Right lung (tissue), 10 donors: ENCODE measurements at places on chromosomes 12 and 14. TPM values are rescaled to one million over a fixed set of nuclear protein-coding genes. Genes with fewer than 3 reads are reported as not detected.

LRRK2 gene
- polyA plus RNA-seq = 9.4 TPM

AQP5 gene
- 10.9 TPM for polyA plus RNA-seq

GYS2 gene
- polyA plus RNA-seq = 0.14 TPM

PTPRO gene
- 0.91 TPM for polyA plus RNA-seq

NYNRIN gene
- polyA plus RNA-seq = 83.8 TPM

CMKLR1 gene
- 10.1 TPM for polyA plus RNA-seq

ADSS1 gene
- 10.2 TPM for polyA plus RNA-seq

P2RX7 gene
- polyA plus RNA-seq = 1.6 TPM

SLC25A47 gene
- polyA plus RNA-seq = not detected

C3AR1 gene
- polyA plus RNA-seq = 3.9 TPM

PTCSC3 gene
- polyA plus RNA-seq = 4.5 TPM

MFAP5 gene
- 0.43 TPM for polyA plus RNA-seq

LHX5 gene
- polyA plus RNA-seq = not detected

KRT77 gene
- polyA plus RNA-seq = not detected

VWF gene
- 105 TPM for polyA plus RNA-seq

SSTR1 gene
- polyA plus RNA-seq = 4.1 TPM

GRCh38 chr14:50025776-50026175 lies 90.6 kb downstream of the VCPKMT start:
- DNase-seq = no peak

- DNase-seq = no peak
Observed at GRCh38 chr12:25757037-25757665, 201.3 kb upstream of the RASSF8 start.

- DNase-seq = no peak
Observed at GRCh38 chr14:99425272-99425681, 55.4 kb downstream of the SETD3 start.

GRCh38 chr14:24806061-24806678 lies 172.2 kb upstream of the GZMB start:
- DNase-seq = no peak

- DNase-seq = no peak
Observed at GRCh38 chr12:105860561-105861207, 278.1 kb downstream of the NUAK1 start.

- DNase-seq = no peak
Observed at GRCh38 chr14:50001999-50002925, 109.4 kb downstream of the ARF6 start.

GRCh38 chr14:99679996-99680395 lies 4.1 kb upstream of the CYP46A1 start:
- no peak for DNase-seq

GRCh38 chr12:24679126-24679525 lies 269.8 kb downstream of the BCAT1 start:
- DNase-seq = peak; percentile 35

GRCh38 chr14:62691647-62692489 lies 353.4 kb downstream of the KCNH5 start:
- peak; percentile 57 for DNase-seq

DNA sequence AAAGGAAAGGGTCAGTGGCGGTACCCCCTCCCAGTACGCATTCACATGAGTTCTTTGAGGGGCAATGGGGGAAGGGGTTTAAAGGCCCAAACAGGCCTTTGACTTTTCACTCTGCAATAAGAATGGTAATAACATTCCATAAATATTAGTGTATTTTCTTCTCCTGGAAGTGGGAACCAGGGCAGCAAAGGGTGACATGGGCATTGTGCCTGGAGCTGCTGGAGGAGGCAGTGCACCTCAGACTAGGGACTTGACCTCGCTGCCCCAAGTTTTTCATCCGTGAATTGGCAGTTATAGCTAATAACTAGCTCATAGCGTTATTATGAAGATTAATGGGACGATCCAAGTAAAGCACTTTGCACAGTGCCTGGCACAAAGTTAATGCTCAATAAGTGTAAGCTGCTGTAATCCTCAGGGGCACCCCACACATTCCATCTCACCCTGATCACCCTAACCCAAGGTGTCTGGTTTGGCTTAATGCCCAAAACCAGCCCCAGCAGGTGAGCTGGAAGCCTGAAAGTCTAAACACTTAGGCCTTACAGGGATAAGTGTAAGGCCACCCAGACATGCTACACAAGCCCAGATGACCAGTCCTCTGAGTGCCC lies 2.8 kb upstream of the KCNH3 start:
- DNase-seq = no peak

DNA sequence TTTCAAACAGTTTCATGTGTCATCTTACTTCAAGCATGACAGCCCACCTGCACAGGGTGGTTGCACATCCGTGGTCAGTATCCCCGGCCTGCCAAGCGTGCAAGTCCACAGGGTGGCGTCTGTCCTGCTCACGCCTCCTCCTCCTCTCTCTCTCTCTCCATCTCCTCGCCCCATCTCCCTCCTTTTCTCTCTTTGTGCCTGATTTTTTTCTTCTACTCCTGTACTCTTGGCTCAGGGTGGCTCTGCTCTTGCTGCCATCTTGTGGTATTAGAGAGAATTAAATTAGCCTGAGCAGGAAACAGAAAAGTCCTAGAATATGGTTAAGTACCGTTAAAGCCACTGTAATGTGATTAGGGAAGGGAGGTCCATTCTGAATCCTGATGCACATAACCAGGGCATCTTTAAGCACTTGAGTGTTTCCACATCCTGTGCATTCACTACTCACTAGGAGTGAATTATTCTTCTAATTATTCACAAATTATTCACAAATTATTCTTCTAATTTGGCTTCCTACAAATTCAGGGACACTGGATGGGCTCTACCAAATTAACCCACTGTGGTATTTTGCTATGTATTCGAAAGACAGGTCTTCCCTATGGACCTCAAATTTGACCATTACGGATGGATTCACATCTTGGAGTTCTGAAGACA lies 25.5 kb upstream of the DTX1 start:
- peak; percentile 37 for DNase-seq

GRCh38 chr12:69688471-69689427 lies 10.4 kb downstream of the BEST3 start:
- no peak for DNase-seq

- no peak for DNase-seq
Observed at GRCh38 chr12:1844223-1844622, 23.9 kb downstream of the LRTM2 start.

DNA sequence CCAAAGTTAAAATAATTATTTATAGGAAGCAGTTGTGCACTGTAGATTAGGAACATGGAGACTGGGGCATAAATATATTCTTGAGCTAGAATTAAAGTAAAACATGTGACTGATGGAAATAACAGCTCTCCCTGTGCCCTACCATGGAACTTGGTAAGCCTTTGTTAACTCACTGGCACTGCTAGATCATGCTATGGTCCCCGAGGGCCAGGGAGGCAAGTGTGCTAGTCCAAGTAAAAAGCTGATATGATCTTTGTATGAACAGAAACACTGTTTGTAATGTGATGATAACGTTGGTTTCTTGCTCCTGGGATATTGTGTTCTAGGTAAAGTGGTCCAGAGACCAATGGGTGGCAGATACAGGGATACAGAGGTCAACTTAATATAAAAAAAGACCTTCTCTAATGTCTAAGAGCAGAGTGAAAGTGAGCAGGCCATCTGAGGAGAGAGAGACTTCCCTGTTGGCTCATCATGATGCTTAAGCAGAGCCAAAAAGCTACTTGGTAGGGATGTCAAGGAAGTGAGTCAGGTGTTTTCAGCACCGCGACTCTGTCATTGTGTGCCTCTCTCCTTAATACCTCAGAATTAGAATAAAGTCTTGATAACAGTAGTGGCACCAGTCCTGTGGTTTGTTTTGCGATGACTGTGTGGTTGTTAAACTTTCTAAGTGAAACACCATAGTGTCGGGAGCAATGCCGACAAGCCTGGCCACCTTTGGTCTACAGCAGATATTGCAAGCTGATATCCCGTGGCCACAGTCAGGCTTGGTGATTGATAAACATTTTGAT lies 27.6 kb downstream of the BICD1 start:
- DNase-seq = no peak

DNA sequence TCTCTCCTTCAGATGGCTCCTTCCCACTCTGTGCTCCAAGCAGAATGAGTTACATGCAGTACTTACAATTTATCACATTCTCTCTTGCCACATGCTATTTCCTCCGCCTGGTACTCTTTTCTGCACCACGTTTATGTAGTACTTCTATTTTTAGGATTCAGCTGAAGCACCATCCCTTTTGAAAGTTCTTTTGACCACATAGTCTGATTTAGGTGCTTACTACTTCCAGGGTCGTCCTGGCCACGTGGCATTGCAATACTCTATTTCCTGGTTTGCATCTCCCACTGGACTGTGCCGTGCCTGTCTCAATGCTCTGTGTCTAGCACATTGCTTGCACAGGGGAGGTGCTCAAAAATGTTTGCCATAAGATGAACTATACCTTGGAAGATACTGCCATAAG lies 16.3 kb upstream of the TBC1D30 start:
- DNase-seq = no peak

GRCh38 chr12:49669796-49670195 lies 37.4 kb downstream of the FMNL3 start:
- DNase-seq = no peak

DNA sequence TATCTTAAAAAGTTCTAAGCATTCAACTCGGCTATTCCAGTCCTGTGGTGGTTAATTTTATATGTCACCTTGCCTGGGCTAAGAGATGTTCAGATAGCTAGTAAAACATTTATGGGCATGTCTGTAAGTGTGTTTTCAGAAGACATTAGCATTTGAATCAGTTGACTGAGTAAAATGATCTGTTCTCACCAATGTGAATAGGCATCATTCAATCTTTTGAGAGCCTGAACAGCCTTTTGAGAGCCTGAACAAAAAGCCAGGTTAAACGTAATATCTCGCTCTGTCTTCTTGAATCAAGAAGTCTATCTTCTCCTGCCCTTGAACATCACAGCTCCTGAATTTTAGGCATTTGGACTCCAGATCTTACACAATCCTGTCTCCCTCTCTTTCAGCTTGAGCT lies 1266.1 kb downstream of the LRFN5 start:
- DNase-seq = no peak

DNA sequence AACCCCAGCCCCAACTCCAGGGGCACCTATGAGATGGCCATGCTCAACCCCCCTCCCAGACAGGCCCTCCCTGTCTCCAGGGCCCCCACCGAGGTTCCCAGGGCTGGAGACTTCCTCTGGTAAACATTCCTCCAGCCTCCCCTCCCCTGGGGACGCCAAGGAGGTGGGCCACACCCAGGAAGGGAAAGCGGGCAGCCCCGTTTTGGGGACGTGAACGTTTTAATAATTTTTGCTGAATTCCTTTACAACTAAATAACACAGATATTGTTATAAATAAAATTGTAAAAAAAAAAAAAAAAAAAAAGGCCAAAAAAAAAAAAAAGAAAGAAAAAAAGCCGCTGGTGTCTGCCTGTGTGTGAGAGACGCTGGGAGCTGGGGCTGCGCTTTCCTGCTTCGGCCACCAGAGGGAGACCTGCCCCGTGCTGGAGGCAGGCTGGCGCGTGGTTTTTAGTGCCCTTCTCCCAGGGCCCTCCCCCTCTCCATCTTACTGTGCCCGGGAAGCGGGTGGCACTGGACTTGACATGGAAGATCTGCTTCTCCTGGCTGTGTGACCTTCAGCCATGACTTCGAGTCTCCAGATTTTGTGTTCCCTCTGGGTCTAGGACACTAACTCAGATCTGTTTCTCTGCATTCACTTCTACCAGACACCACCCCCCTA lies 3.4 kb upstream of the NXPH4 start:
- peak; percentile 81 for DNase-seq

DNA sequence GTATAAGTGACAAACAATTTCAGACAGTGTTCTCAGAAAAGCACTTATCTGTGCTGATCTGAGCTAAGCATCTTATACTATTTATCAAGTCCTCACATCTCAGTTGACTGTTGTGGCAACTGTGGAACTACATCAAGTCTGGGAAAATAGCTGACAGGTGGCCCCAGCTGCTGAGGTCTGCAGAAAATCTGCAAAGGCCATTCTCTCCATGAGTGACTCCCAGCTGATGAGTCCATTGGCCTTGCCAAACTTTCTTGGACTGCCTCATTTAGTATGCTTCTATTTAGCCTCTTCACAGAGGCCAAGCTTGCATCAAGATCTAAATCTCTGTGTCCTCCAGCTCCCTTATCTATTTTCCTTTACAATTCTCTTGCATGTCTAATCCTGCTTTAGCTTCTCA lies 174.5 kb upstream of the RBM19 start:
- peak; percentile 52 for DNase-seq

DNA sequence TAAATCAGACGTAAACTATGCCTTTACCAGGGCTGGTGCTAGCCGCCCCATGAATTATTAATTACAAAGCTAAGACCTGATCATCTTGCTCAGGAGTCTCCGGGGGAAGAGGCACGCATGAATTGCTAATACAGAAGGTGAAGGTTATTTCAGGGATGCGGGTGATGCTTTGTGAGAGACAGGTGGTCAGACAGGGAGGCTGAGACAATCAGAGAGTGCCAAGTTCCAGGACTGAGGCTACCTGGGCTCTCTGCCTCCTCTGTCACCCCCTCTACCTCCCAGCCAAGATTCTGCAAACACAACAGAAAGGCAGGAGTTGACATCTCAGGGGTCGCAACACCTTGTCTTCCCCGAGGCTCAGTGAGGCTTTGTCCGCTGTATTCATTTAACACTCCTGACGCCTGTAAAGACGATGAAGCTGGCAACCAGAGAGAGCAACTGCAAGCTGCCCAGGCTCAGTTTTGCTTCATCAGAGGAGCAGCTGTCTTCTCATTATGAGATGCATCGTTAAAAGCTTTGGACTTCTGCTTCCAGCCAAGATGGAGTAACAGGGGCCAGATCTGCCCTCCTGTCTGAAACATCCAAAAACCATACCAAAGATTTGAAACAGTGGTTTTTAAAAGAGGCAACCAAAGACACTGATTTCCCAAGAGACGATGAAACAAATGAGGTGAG lies 46.6 kb downstream of the PRIMA1 start:
- no peak for DNase-seq

DNA sequence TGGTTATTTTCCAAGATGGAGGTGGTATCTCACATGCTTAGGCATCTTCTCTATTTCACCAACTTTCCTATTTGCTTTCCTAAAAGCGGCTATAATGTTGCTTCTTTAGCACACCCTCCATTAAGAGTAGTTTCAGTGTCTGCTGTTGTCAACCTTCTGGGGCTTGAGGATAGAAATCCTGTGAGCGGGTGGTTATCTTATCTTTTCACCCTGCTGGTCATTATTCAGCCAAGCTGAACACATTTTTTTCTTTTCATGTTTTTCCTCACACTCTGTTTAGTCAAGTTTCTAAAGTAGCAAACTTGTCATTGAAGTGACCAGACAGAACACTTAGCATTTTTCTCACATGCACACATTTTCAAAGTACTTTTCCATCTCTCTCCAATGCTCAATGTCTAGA lies 104.5 kb downstream of the SLC8A3 start:
- DNase-seq = no peak

DNA sequence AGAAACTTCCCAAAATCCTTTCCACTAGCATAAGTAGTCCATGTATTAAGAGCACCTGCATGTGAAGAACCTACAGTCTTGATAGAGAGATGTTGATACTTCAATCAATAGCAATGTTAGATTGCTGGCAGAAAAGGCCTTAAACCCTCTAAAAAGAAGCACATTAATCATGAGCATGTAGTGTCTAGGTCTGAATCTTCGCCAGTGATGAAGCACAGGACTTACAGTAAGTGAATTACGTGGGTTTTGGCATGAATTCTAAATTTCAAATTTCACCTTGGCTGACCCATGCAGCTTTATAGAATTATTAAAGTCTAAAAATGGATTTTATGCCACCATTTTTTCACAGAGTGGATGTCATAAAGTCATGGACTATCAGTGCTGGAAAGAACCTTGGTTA lies 791.6 kb upstream of the NOVA1 start:
- DNase-seq = no peak
